Activated CD4-positive, alpha-beta T cell treated with anti-CD3 and anti-CD28 coated beads for 4 hours (primary cell): ENCODE measurements at places on chromosomes 13 and 19.
A peak's percentile ranks its signal among the peaks of the same experiment; 100 is the strongest.

DNA sequence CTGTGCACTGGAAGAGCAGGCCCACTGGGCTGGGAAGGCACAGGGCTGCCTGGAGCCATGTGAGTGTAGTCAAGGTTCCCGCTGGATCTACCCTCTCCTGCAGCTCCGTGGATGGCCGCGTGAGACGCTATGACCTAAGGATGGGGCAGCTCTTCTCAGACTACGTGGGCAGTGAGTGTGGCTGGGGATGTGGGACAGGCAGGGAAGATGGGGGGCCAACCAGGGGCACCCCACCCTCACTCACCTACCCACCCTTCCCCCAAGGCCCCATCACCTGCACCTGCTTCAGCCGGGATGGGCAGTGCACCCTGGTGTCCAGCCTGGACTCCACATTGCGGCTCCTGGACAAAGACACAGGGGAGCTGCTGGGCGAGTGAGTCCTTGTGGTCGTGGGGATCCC is 6.1 kb downstream of the WDR83 start:
- no peak for DNase-seq

GRCh38 chr19:2747349-2747748 is 7.5 kb upstream of the SLC39A3 start:
- no peak for DNase-seq

DNA sequence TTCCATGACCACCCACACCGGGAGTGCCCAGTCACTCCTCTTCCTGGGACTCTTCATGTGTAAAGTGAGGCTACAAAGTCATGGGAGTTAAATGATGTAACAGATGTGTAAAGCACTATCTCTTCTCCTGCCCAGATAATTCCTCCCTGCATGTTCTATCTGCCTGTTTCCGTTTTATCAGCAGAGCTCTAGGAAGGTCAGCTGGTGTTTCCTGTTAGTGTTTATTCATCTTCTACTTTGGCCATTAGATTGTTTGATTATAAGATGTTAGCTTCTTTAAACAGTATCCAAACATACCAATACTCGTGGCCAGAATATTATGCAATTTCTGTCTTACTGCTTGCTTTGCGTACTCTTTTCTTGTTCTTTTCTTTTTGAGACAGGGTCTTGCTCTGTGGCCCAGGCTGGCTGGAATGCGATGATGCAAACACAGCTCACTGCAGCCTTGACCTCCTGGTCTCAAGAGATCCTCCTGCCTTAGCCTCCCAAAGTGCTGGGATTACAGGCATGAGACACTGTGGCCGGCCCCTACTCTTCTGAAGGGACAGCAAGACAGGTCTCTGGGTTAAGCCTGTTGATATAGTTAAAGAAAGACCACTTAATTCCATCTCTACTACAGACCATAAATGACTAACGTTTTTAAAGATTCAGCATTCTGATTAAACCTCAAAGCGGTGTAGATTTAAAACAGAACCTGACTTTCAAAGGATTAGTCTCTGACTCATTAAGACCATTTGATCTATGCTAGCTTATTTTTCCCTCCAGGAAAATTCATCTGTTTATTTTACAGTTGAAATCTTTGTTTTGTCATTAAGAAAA is 97.4 kb upstream of the AKAP11 start:
- DNase-seq: no peak

- DNase-seq: no peak
Measured at GRCh38 chr13:41313659-41314197, 2.7 kb downstream of the NAA16 start.

DNA sequence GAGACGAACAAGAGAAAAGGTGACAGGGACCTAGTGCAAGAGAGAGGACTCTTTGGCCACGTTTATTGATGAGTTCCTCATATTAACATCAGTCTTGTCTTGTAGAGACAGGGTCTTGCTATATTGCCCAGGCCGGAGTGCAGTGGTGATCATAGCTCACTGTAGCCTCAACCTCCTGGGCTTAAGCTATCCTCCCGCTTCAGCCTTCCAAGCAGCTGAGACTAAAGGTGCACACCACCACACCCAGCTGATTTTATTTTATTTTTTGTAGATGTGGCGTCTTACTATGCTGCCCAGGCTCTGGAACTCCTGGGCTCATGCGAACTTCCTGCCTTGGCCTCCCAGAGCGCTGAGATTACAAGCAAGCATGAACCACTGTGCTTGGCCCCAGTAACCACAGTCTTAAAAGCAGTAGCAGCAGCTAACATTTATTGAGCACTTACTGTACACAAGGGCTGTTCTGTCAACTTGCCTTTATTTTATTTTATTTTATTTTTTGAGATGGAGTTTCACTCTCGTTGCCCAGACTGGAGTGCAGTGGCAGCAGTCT is 1.1 kb upstream of the SH2D3A start:
- DNase-seq: no peak

DNA sequence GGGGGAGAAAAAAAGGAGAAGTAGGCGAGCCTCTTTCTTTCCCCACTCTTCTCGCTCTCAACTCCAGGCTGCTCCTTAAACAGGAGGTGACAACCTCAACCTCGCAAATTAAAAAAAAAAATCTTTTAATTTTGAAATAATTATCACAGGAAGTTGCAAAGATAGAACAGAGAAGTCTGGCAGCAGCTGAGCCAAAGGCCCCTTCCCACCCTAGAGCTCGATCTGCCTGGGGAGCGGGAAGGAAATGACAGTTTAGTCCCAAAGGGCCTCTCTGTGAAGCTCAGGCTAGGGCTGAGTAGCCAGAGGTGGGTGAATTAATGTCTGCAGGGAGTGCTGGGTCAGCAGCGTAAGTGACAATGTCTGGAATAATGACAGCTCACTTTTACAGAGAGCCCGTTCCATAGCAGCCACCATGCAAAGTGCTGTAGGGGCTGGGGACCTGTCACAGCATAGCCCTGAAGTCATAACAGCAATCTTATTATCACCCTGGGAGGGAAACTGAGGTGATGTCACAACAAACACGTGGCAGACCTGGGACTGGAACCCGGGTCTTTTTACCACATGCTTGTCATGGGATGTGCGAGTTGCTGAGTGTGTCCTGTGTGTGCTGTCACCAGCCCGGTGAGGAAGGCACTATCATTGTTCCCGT is 8.8 kb upstream of the CD22 start:
- no peak for DNase-seq

DNA sequence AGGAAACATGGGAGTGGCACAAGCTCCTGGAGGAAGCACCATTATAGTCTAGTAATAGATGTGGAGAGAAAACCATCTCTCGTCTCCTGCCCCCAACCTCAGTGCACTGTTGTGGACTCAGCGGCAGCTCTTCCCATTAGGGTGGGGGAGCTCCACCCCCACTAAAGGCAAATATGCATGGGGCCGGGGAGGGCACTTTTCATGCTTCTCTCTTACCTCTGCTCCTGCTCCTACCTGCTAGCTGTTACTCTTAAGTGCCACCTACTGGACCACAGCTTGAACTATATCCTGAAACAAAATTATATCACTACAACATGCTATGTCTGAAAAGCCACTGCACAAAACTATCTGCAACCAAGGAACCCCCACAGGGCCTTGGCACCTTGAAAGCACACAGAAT is 112.6 kb upstream of the DACH1 start:
- no peak for DNase-seq

DNA sequence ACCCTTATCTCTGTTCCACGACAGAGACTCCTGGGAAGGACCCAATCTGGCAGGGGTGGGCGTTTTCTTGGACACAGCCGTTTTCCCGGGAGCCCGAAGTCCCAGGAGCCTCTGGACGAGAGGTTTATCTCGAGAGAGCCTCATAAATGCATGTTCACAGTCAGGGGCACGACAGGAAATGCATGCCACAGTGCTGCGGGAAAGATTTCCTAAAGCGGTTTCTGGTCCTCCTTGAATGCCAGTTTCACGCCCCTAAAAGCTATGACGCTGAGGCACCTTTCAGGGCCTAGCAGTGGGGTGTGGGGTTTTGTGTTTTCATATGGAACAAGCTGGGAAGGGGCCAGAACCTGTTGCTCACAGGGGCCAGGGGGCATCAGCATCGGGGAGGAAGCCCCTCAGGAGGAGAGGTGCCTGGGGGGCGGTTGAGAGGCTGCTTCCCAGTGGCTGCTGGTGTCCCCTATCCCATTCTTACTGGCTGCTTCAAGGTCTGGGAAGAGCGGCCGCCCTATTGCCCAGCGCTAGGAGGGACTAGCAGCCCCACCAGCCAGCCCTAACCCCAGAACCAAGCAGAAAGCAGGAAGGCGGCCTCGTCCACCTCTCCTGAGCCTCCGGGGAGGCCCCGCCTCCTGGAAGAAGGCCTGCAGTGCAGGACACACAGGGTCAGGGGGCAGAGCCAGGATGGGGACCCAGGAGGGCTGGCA is 157.0 kb downstream of the KDM4B start:
- no peak for DNase-seq

GRCh38 chr13:84934911-84935310 is 864.3 kb downstream of the SLITRK6 start:
- DNase-seq: no peak

DNA sequence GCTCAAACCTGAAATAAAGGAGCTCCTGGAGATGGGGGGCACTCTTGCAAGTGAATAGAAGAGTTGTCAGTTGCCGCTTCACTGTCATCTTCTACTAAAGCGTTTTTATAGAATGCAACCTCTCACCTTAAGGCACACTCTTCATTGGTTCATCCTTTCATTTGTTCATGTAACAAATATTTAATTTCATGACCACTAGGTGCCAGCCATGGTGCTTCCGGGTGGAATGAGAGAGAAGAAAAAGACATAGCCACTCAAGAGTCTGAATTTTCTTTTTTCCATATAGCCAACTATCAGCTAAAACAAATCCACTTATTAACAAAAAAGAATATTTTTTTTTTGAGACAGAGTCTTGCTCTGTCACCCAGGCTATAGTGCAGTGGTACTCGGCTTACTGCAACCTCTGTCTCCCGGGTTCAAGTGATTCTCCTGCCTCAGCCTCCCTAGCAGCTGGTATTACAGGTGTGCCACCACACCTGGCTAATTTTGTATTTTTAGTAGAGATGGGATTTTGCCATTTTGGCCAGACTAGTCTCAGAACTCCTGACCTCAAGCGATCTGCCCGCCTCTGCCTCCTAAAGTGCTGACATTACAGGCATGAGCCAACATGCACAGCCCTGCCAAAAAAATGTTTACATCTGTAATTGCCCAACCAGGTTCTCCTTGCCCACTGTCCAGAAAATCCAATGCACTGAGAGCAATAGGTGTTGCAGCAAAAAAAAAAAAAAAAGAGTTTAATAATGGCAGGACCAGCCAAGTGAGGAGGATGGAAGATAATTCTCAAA is 22.1 kb upstream of the SACS start:
- no peak for DNase-seq

DNA sequence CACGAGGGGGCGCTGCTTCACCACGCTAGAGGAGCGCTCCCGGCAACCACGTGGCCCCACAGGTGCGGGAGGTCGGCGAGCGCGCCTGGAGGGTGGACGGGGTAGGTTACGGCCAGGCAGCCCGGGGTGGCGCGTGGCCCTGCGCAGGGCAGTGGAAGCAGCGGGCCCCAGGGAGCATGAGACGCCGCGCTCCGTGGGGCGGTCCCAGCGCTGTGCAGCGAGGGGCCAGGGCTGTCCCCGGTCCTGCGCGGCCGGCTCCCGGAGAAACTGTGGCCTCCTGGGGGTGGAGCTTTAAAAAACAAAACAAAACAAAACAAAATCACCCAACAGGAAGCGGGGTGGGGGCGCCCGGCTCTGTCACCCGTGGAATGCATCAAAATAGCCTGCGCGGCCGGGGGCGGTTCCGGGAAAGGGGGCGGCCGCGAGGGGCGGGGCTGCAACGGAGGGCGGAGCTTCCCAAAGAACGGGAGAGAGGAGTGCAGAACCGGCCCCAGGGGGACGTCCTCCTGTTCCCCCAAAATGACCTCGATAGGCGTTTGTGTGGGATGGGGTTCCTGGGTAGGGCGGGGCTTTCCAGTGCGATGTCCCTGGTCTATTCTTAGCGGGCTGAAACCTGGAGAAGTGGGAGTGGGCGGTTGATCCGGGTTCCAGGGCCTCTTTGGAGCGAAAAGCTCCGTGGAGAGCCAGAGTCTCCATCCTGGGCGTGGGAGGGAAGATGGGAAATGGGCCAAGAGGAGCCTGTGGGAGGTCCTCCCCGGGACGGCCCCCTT is 27.3 kb downstream of the NUMBL start:
- peak; percentile 91 for DNase-seq

GRCh38 chr13:45231722-45232121 is 30.9 kb upstream of the KCTD4 start:
- no peak for DNase-seq

GRCh38 chr19:45385392-45386221 is 15.2 kb upstream of the ERCC2 start:
- DNase-seq: no peak

GRCh38 chr19:2317756-2318155 is 9.8 kb upstream of the LINGO3 start:
- DNase-seq: no peak
